ENCODE measurements at places on chromosomes 3 and 15. TPM values are rescaled to one million over a fixed set of nuclear protein-coding genes. Genes with fewer than 3 reads are reported as not detected.
A peak's percentile ranks its signal among the peaks of the same experiment; 100 is the strongest.

The GOLGA6C gene
- polyA plus RNA-seq = not detected

DNA sequence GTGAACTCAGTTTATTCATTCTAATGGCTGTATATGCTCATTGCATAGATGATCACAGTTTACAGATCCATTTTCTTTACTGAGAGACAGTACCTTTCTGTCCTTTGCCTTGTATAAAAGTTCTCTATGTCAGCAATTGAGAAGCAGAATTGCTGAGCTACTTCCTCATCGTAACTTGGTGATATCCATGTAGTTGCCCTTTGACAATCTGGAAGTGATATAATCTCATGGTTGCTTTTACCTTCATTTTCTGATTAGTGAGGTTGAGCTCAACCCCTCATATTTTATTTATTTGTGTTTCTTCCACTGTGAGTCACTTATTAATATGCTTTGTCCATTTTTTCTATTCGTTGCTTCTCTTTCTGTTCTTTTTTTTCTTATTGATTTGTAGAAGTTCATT lies 696.5 kb downstream of the AGBL1 start:
- H3K4me1 ChIP-seq = no peaks in the 10 kb centered on the region
- DNase-seq = no peak
- no peak overlapping the region for H3K27ac ChIP-seq
- H3K36me3 ChIP-seq = no peaks in the 10 kb centered on the region
- no peaks in the 10 kb centered on the region for H3K27me3 ChIP-seq

DNA sequence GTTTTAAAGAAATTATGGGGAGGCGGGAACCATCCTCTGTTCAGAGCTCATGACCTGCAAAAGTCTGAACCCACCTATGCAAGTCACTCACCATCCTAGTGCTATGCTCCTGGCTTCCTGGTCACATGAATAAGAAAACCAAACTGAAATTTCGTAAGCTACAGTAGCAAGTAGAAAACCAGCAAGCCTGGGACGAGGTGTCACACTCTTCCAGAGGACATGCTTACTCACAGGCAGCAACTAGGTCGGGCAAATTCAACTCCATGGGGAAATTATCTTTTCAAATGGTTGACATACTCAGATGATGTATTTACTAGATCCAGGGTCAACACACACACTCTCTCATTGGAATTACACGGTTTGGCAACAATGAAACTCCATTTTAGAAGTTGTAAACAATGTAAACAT lies 31.3 kb downstream of the LDHAL6B start:
- H3K4me1 ChIP-seq = peaks cover 14% of the 10 kb centered on the region
- peak overlapping the region; percentile 20 for H3K27ac ChIP-seq
- no peak overlapping the region for H3K4me3 ChIP-seq
- no peaks in the 10 kb centered on the region for H3K27me3 ChIP-seq

The SPINK8 gene
- polyA plus RNA-seq = 0.52 TPM

- no peak overlapping the region for H3K4me3 ChIP-seq
- H3K4me1 ChIP-seq = no peaks in the 10 kb centered on the region
- DNase-seq = no peak
- peaks cover 21% of the 10 kb centered on the region for H3K36me3 ChIP-seq
- no peak overlapping the region for H3K27ac ChIP-seq
These were observed 99.7 kb downstream of the LRIG1 start for GRCh38 chr3:66401157-66401550.

DNA sequence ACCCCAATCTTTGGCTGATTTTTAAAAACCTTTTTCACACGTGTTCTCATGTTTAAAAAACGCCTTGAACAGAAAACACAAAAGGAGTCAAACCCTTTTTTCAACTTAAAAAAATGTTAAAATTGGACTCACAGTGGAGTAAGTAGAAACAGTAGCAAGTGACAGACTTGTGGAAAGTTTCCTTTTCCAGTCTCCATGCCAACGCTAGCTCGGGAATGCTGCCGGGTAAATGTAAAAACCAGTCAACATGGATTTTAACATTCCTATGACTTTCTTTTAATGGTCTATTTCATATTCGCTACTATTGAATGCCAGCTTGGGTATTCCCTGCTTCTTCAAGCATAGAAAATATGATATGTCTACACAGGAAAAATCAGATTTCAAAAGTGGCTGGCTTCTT lies 1.6 kb upstream of the PROK2 start:
- H3K27ac ChIP-seq = no peak overlapping the region
- no peaks in the 10 kb centered on the region for H3K36me3 ChIP-seq
- H3K4me3 ChIP-seq = no peak overlapping the region
- no peak for DNase-seq

Measured in spleen (tissue), 13 donors.